ENCODE measurements at places on chromosomes 4 and X. TPM values are rescaled to one million over a fixed set of nuclear protein-coding genes. Genes with fewer than 3 reads are reported as not detected.

The GIMD1 gene
- not detected for total RNA-seq

GRCh38 chr4:77990456-77990855, 66.7 kb upstream of the FRAS1 start:
- DNase-seq, result no peak

- no peak for DNase-seq
Observed at GRCh38 chr4:1989533-1990347, 19.0 kb downstream of the NELFA start.

The PDGFC gene
- not detected for total RNA-seq

GRCh38 chrX:96721354-96721753, 36.7 kb downstream of the DIAPH2 start:
- no peak for DNase-seq

- DNase-seq, result no peak
Observed at GRCh38 chr4:155339588-155339987, 37.2 kb downstream of the MAP9 start.

- DNase-seq, result no peak
Observed at GRCh38 chr4:33054161-33054560, 2334.0 kb downstream of the PCDH7 start.

The MAGEA1 gene
- total RNA-seq, result not detected

DNA sequence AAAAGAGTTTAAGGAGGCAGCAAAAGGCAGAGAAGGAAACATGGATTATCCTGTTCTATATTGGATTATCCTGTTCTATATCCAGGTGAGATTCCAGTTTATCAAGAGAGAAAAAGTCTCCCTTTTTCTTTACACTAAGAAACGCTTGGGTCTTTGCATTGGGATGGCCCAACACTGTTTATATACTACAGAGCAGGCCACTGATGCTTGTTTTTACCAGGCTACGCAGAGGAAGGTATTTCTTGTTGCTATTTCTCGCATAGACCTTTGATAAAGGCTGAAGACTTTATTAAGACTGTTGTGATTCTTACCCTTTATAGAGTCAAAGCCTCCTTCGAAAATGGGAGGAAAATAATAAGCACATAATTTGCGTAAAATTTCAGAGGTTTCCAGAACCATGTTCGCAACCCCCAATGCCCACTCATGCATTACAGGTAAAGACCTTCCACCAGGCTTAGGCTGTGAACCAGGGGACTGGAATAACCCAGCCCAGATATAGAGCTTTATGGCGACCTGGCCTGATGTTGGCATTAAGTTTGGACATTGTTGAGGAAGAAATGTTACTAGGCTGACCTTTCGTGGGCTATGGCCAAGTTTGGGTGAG, 218.3 kb downstream of the PTTG2 start:
- DNase-seq, result no peak

The TMPRSS11A gene
- not detected for total RNA-seq

The HSFX4 gene
- not detected for total RNA-seq

DNA sequence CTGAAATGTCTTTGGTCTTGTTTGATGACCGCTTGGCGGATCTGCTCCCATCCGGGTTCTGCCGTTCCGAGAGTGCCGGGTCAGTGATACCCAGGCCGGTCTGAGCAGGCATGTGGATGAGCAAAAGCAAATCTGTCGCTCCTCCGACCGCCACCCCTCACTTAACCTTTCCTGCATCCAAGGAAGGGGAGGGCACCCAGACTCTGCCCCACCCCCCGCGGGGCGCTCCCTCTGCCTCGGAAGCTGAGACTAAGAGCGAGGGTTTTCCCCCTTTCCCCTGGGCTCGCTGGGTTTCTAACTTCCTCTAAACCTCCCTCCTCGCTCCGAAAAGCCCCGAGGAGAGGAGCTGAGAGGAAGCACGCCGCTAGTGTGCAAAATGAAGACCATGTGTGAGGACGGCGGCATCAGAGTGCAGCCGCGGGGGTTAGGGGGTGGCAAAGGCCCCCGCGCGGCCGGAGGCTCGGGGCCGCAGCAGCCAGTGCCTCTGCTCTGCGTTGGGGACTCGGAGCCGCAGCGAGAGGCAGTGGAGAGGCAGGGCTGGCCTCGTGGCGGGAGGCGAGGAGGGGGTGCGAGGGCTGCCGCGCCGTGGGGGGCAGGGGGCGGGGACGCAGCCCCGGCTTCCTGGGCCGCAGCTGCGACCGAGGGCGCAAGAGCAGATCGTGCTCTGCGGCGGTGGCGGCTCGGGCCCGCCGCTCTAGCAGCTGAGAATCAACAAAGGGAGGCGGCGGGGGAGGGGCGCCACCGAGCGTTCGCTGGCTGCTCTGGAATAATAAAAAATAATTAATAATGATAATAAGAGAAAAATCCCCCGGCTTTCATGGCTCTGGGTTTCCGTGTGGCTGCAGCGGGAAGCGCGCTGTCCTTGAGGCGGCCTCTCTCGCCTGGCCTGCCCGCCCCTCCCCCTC, 55.8 kb upstream of the BCOR start:
- peak; percentile 48 for DNase-seq

The PIGA gene
- 134 TPM for total RNA-seq

GRCh38 chr4:171648926-171649325, 164.3 kb upstream of the GALNTL6 start:
- no peak for DNase-seq

DNA sequence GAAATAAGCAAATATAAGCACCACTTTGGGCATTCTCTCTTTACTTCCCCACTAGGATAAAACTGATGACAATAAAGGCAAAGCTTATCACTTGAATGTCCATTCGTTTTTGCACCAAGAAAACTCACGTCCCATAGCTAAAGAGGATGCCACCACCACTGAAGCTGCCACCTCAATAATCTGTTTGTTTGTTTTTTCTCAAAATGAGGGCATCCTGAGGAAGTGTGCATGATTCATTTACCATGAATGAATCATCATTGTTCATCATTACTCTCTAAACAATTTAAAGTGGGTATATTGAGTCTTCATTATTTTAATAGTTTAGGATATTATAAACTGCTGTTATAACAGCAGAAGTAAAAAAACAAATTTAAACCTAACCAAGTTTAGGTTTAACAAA, 168.2 kb downstream of the DCTD start:
- no peak for DNase-seq

DNA sequence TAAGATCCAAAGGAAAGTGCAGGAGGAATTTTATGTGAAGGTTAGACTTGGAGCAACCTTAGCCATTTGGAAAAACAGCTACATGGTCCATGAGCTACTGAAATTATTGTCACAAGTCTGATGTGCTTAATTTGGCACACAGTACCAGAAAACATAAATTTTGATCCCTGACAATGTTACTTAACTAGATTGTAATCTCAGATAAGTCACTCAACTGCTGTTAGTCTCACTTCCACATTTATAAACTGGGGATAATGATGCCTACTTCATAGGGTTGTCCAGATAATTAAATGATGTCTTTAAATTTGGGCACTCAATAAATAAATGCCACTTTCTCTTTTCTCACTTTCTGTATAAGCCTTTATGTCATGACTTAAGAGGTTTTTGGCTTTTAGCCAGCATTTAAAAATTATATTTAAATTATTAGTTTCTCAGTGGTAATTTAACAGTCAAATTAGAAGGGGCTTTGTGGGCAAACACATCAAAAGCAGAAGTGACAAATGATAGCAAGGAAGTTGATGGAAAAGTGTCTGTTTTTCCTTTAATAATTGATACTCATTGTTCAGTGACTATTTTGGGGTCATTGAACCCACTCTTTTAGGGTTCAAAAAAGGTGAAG, 58.3 kb downstream of the PAQR3 start:
- no peak for DNase-seq

The LRIT3 gene
- total RNA-seq, result 0.14 TPM

DNA sequence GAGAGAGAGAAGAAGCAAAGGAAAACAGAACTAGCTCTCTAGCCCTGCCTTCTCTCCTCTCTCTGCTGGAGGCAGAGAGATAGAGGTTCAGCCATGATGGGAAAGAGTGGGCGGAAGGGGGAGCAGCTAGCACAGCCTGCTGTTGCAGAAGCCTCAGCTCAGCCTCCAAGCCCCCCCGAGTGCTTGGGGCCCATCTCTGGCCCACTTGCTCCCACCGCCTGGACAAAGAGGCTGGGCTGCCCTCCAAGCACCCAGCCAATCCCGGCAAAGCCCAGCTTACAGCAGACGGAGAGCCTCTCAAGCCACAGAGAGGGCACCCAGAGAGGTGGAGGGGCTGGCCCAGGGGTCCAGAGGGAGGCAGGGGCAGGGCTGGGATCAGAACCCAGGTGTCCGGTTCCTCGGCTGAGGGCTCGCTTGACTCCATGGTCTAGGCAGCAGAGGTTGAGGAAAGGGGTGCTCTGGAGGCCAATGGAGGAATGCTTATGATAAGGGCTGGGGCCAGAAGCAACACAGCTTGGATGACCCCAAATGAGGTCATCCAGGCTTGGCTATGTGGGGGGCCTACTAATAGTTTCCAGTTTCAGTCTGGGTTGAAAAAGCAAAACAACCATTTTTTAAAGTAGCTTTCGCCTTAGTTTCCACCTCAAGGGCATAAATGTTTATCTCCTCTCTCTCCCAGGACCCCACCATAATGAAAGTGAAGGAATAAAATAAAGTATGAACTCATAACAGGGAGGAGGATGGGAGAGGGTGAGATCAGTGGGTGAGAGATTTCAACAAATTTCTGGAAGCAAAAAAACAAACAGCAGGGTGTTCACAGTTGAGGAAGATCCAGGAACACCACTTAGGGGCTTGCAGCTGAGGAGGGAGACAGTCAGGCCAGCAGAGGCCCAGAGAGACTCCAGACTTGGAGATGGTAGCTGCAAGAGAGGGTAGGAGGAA, 24.9 kb upstream of the IQSEC2 start:
- DNase-seq, result no peak

- no peak for DNase-seq
Observed at GRCh38 chr4:159382856-159383561, 280.1 kb downstream of the RAPGEF2 start.

DNA sequence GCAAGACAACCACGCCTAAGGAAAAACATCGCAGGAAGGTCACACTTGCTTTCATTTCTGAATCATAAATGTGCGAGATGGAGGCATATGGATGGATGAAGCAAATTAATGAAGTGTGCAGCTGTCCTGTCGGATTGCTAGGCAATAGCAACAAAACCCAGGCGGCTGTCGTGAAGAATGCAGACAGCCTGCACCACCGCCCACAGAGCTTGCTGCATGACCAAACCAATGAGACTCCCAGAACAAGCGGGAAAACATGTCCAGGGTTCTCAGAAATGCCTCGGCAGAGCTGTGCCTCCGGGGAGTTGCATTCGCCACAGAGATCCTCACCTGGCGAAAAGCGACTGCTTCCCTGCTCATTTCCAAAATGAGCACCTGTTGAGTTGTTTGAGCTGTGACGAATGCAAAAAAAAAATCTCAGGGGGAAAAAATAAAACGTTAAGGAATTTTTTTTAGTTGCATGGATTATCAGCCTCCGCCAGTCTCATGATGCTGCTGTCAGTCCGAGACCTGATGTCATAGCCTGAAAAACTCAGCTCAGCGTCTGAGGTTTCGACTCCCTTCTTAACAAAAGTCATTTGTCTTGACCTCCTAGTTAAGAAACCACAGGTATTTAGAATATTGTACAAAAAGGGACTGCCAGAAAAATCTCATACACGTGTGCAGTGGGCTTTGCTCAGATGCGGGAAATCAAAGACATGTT, 155.5 kb upstream of the MXRA5 start:
- DNase-seq, result no peak

Data from CD4-positive, alpha-beta T cell (primary cell).